ENCODE measurements at places on chromosomes 4 and X.

- no peaks in the 10 kb centered on the region for H3K4me1 ChIP-seq
- H3K36me3 ChIP-seq, result no peaks in the 10 kb centered on the region
- H3K4me3 ChIP-seq, result no peak overlapping the region
- no peak for DNase-seq
- H3K27ac ChIP-seq, result no peak overlapping the region
- H3K27me3 ChIP-seq, result no peaks in the 10 kb centered on the region
Observed at GRCh38 chrX:112218388-112218787, 135.8 kb upstream of the TRPC5 start.

- no peak for DNase-seq
- H3K4me3 ChIP-seq, result no peak overlapping the region
- no peaks in the 10 kb centered on the region for H3K4me1 ChIP-seq
- H3K27ac ChIP-seq, result no peak overlapping the region
- no peaks in the 10 kb centered on the region for H3K27me3 ChIP-seq
Observed at GRCh38 chr4:166941629-166942028, 292.7 kb downstream of the SPOCK3 start.

- no peak overlapping the region for H3K27ac ChIP-seq
- H3K27me3 ChIP-seq, result no peaks in the 10 kb centered on the region
- DNase-seq, result no peak
- H3K36me3 ChIP-seq, result no peaks in the 10 kb centered on the region
- no peak overlapping the region for H3K4me3 ChIP-seq
Observed at GRCh38 chr4:73976217-73976616, 5.6 kb downstream of the PF4 start.

- no peak overlapping the region for H3K27ac ChIP-seq
- no peaks in the 10 kb centered on the region for H3K27me3 ChIP-seq
- H3K36me3 ChIP-seq, result no peaks in the 10 kb centered on the region
- no peak for DNase-seq
- H3K4me1 ChIP-seq, result no peaks in the 10 kb centered on the region
Observed at GRCh38 chr4:123361195-123361861, 35.3 kb upstream of the SPRY1 start.

DNA sequence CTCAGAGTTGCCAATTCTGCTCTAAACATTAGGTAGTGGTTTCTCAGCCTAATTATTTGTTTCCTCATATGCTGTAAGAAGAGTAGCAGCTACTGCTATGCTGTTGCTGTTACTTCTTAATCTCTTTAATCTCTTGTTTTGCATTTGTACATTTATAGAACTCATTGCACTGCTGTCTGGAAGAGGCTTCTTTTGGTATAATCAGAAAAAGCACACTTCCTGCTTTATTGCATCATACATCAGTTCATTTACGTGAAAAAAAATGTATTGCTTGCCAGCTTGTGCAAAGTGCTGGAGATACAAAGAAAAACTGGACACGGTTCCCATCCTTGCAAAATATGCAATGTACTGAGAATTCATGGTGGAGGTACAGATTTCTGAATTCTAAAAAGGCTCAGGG lies 332.0 kb downstream of the GRXCR1 start:
- DNase-seq, result no peak
- H3K36me3 ChIP-seq, result no peaks in the 10 kb centered on the region
- H3K4me1 ChIP-seq, result no peaks in the 10 kb centered on the region

- no peaks in the 10 kb centered on the region for H3K36me3 ChIP-seq
- no peak overlapping the region for H3K4me3 ChIP-seq
Observed at GRCh38 chr4:113921089-113921794, 58.2 kb downstream of the ARSJ start.
